Renal cortical epithelial cell (primary cell): ENCODE measurements at places on chromosomes 13 and 19. TPM values are rescaled to one million over a fixed set of nuclear protein-coding genes. Genes with fewer than 3 reads are reported as not detected.
A peak's percentile ranks its signal among the peaks of the same experiment; 100 is the strongest.

DNA sequence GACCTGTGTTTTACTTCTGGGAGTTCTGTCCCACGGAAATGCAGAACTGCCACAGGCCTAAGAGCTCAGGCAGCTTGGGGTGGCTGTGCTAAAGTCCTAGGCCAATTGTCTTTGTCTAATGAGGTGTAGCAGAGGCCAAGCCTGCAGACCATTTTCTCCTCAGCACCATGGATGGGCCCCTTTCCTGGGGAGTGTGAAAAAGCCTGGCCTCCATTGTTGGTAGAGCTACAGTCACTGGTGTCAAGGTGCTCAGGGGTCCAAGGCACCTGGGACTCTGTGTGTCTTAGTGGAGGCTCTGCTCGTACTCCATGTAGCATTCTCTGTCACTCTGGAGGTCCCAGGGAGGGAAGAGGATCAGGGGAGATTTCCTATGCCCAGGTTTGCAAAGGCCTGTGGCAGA lies 329.6 kb downstream of the SLITRK5 start:
- peak; percentile 48 for DNase-seq

- DNase-seq: no peak
These were observed 1576.7 kb downstream of the SLITRK1 start for GRCh38 chr13:82305588-82305987.

Gene ARHGAP35
- total RNA-seq: 19.6 and 104 TPM in 2 replicates

DNA sequence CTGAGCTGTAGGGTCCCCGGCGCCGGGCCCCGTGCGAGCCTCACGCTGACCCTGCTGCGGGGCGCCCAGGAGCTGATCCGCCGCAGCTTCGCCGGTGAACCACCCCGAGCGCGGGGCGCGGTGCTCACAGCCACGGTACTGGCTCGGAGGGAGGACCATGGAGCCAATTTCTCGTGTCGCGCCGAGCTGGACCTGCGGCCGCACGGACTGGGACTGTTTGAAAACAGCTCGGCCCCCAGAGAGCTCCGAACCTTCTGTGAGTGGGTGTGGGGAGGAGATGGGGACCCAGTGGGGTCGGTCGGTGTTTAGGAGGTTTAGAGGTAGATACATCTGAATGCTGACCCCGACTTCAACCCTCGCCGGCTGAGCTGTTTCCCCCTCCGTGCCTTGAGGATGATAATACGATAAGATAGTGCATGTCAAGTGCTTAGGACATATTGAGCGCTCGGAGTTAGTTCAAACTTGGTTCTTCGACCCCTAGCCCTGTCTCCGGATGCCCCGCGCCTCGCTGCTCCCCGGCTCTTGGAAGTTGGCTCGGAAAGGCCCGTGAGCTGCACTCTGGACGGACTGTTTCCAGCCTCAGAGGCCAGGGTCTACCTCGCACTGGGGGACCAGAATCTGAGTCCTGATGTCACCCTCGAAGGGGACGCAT lies 1.9 kb downstream of the ICAM5 start:
- DNase-seq: no peak

DNA sequence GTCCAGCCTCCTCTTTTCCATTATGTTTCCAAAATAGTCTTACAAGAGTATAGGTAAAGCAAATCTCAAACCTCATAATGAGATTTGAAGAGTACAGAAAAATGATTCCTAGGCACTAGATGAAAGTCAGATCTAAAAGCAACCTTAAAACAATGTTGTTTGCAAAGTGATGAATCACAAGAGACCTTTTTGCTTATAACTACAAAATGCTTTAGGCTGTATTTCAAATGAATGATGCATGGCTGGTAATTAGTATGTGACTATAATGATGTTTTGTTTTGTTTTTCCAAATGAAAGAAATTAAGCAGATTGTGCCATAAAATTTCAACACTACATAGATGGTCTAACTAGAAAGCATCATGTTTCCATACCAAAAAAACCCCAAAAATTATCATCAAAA lies 272.7 kb downstream of the DIAPH3 start:
- peak; percentile 72 for DNase-seq

Gene POP4
- total RNA-seq: 66.4 and 113 TPM in 2 replicates

GRCh38 chr19:43445426-43445825 lies 20.0 kb downstream of the LYPD3 start:
- DNase-seq: no peak

GRCh38 chr13:101399365-101399764 lies 16.9 kb downstream of the NALCN start:
- DNase-seq: no peak
